ENCODE measurements at places on chromosomes 1 and 21.
A peak's percentile ranks its signal among the peaks of the same experiment; 100 is the strongest.

- DNase-seq: no peak
These were observed 39.4 kb upstream of the FMOD start for GRCh38 chr1:203390298-203390697.

DNA sequence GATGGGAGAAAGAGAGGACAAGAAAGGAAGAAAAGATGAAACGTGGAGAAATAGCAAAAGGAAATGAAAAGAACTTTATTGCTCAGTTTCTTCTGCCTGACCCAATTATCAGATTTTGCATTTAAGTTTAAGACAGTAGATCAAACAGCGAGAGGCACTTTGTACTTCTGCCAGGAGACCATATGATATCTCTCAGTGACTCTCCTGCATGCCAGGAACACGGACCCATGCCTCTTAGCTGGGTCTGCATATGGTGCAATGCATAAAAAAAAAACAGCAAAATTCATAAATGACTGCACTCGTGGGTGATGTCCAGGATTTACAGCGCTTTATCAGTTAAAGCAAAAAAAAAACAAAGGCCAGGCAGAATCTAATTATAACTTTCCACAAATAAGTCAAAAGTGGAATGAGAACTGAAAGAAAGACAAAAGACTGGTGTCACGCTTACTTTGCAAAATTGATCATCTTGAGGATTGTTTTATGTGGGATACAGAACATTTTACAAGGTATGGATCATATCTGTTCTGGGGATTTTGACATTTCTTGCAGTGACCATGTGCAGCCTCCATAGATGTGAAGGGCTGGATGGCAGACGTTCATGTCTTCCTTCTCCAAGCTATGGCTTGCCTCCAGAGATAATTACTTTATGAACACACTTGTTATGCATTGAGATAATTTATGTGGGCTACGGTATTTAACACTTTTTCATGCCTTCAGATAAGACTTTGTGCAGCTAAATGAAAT lies 79.5 kb downstream of the RUNX1 start:
- no peak for DNase-seq

DNA sequence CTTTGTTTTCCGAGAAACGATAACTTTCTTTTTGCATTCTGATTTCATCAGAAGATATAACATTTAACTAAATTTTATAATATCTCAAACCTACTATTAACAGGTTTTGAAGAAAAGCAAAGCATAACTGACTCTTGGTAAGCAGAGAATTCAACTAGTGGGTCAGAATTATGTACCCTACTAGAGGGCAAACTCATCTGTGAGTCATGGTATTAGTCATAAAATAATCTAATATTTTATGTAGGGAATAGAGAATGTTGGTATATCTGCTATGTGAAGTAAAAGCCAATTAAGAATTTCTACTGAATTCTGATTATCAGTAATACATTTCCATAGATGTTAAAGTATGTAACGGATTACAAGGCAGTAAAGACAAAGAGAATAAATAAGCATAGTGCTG lies 56.8 kb downstream of the USP1 start:
- DNase-seq: no peak

GRCh38 chr1:32179193-32179442 lies 357 bp upstream of the TXLNA start:
- DNase-seq: no peak

DNA sequence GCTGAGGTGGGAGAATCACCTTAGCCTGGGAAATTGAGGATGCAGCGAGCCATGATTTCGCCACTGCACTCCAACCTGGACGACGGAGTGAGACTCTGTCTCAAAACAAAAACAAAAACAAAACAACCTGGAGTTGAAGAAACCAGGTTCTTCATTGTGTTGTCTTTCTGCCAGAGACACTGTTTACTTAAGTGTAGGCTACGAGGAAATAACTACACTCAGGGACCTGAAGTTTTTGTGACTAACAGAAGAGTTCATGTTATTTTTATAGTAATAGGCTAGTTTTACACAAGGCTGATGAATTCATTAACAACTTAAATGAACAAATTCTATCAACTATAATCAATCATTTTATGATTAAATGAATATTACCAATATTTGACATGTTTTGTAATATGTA lies 98.5 kb upstream of the MPC2 start:
- DNase-seq: no peak

GRCh38 chr1:194298007-194298598 lies 1111.7 kb upstream of the B3GALT2 start:
- no peak for DNase-seq

DNA sequence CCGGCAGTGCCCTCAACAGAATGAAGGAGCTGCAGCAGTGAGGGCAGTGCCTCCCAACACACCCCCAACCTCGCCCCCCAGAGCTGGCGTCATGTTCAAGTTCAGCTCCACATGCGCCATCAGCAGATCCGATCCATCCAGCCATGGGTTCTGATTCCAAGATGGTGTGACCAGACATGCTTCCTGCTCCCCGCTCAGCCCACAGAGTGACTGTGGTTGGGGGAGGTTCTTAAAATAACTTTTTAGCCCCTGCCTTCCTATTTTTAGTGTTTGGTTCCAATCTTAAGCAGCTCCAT lies 30.1 kb upstream of the GPR137B start:
- DNase-seq: no peak

GRCh38 chr1:18549906-18550305 lies 69.2 kb downstream of the KLHDC7A start:
- no peak for DNase-seq

DNA sequence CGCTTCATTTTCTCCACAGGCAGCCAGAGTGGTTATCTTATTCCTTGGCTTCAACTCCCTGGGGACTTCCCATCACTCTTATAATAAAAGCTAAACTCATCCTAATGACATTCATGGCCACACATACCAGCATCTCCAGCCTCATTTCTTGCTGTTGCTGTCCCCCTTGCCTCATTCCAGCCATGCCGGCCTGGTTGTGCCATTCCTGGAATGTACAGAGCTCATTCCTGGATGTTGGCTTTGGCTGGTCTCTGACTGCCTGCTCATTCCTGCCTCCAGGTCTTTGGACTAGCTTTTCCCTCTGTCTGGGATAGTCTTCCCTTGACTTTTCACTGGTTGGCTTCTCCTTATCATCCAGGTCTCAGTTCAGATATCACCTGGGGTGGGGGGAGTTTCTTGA lies 2.4 kb upstream of the PEF1 start:
- no peak for DNase-seq

GRCh38 chr1:110433803-110434202 lies 17.1 kb upstream of the PROK1 start:
- DNase-seq: no peak

DNA sequence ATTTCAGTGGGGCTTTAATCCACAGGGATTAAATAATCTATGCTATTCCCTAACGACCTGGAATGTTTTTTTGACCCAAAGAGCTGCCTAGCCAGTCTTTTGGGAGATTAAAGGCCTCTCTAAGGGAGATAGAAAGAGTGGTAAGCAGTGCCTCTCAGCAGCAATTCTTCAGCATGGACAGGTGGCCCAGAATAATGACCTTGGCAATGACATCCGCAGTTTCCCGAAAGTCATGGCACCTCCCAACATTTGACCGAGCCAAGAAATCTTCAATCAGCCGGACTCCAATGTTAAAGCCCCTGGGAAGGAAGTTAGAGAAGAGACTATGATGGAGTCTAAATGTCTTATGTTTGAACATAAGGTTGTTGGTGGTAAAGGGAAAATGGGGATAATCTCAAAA lies 9.8 kb downstream of the TRAPPC3 start:
- DNase-seq: no peak

- DNase-seq: no peak
These were observed 39.1 kb upstream of the TRAPPC10 start for GRCh38 chr21:43972850-43973633.

DNA sequence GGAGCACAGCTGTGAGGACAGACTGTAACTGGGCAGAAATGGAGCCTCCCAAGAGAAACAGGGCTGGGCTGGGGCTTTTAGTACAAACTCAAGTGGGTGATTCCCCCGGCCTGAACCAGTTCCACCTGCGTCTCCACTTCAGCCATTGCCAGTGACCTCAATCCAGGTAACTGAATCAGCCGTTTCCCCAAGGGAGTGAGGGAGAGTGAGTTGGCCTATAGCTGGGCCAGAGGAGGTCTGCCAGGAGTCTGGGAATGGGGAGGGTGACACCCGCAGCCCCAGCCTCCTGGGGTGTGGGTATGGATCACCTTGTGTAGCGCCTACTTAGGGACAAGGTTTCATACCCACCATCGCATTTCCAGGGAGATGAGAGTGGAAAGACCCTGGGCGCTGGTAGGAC lies 8.5 kb downstream of the SLC26A9 start:
- no peak for DNase-seq

DNA sequence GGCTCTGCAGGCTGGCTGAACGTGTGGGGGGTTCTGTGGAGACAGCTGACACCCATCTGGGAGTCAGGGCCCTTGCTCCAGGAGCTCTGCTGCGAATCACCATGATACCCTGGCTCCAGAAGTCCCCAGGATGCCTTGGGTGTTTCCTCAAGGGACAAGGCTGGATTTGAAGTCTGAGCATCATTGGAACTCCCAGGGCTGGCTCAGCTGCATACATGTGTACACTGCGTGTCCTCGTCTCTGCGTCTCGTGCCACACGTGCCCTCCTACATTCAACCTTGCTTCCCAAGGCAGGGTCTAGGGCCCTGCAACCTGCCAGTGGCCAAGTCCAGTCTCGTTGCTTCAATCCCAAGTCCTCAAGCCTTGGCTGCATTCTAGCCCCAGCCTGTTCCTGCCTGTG lies 11.7 kb downstream of the CSF1 start:
- no peak for DNase-seq

- DNase-seq: no peak
These were observed 165.9 kb downstream of the PCBP3 start for GRCh38 chr21:45809421-45809820.

- no peak for DNase-seq
These were observed 1.5 kb downstream of the AJAP1 start for GRCh38 chr1:4655674-4656532.

- DNase-seq: peak; percentile 7
These were observed 6.1 kb upstream of the CD1A start for GRCh38 chr1:158248118-158248517.

GRCh38 chr1:205990226-205990625 lies 13.0 kb downstream of the RAB7B start:
- DNase-seq: no peak

DNA sequence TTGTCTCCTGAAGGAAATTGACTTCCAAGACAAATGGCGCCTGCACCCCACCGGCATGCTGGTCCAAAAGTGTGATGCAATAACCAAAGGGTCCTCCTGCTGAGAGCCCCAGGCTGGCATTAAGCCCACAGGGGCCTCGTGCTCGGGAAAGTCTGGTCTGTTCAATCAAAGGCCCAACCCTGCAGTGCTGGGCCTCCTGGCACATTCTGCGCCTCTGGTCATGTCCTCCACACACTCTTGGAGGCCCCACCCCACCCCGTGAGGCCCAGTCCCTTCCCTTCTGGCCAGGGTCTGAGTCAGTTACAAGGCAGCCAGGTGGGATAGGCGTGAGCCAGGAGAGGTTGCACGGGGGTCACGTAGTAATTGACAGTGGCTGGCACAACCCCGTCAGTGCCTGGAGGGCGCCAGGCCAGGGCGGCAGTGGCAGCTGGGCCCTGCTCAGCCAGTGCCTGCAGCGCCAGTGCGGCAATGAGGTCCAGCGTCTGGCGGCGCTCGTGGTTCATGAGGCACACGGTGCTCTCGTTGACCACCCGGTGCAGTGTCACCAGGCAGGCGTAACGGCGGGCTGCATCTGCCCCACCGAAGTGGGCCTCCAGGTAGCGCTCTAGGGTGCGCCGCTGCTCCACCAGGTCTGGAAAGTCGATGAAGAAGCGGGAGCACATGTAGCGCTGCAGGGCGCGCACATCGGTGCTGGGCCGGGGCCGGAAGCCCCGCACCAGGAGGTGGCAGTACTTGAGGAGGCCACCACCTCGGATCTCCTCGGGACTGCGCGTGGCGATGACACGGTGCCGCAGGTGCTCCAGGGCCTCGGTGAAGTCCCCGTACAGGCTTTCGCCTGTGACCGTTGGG lies 6.8 kb downstream of the TENT5B start:
- DNase-seq: no peak

GRCh38 chr1:240732390-240732789 lies 120.4 kb upstream of the GREM2 start:
- no peak for DNase-seq

GRCh38 chr1:44467566-44467965 lies 62.5 kb downstream of the RNF220 start:
- no peak for DNase-seq

GRCh38 chr21:40886931-40887330 lies 40.0 kb upstream of the DSCAM start:
- DNase-seq: no peak

DNA sequence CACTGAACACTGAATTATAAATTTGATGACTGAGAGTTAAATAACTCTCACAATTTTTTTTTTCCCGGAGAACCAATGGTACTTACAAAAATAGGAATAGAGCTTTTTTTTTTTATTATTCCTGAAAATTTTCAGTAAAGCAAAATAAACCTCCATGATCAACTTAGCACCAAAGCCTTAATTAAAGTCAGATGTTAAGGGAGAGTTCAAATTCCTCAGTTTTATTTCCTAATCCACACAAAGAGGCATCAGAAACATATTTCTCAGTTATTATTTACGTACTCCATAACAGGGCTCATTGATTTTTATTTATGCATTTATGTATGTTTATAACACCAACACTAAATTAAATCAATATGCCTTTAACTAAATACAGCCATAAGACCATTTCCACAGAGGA lies 55.5 kb downstream of the PLPPR5 start:
- no peak for DNase-seq

DNA sequence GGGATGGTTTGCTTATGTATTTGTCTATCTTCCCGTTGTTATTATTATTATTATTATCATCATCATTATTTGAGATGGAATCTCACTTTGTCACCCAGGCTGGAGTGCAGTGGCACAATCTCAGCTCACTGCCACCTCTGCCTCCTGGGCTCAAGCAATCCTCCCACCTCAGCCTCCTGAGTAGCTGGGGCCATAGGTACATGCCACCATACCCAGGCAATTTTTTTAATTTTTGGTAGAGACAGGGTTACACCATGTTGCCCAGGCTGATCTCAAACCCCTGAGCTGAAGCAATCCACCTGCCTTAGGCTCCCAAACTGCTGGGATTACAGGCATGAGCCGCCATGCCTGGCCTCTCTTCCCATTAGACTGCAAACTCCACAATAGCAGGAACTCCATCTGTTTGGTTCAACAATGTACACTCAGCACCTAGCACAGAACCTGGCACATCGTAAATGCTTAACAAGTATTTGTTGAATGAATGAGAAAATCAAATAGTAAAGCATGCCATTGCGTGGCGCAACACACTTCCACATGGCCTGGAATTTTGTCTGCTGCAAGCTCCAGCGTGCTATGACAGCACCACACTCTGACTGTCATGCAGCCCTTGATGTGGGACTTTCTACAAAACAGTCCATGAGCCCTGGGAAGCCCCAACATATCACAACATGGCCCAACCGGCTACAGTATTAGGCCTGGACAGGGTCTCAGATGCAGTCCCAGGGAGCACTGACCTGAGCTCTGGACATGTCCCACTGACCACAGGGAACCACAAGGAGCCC lies 3.8 kb upstream of the TINAGL1 start:
- no peak for DNase-seq

DNA sequence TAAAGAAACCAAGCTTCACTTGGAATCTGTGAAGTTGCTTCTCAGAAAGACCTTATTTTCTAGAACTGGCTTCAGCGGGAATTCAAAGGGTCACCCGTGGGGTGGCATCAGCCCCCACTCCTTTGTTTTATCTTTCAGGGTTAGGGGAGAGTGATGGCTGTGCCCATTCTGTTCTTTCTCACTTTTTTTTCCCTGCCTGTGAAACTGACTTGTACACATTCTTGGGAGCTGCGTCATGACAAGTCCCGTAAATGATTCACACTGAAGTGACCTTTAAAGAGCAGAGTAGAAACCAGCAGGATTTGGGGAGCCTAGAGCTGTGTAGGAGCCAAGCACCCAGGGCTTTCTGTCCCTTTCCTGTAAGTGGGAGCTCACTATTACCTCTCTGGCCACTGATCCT lies 43.8 kb downstream of the SLC44A3 start:
- no peak for DNase-seq
